NCI-H187 (cell line): ENCODE measurements at places on chromosomes 12 and 14.

DNA sequence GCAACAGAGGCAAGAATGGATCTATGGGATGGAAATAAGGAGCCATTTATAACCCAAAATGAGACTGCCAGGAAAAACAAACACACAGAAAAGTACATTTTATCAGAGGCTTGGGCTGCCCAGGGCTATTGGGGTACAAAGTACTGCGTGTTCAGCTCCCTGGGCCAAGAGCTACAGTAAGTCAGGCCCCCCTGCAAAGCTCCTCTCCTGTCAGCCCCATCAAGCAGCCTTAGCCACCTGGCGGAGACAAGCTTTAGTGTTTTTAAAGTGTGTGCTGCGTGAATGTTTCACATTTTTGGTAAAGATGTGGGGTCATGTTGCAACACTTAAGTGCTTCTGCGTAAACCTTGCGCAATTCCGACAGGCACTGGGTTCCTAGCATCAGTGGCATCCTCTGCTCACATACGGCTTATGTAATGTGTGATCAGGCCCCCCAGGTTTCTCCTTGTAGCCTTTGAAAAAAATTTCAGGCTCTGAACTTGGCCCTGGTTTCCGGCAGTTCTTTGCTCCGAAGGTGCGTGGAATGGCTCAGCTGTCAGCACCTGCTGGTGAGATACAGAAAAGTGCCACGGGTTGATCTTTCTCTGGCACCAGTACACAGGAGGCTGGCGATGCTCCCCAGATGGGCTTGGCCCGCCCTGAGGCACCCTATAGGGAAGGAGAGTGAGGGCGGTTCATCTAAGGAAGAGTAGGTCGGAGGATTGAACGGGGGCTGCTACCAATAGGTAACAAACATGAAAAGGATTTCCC, 198.7 kb upstream of the EEA1 start:
- no peak for DNase-seq

DNA sequence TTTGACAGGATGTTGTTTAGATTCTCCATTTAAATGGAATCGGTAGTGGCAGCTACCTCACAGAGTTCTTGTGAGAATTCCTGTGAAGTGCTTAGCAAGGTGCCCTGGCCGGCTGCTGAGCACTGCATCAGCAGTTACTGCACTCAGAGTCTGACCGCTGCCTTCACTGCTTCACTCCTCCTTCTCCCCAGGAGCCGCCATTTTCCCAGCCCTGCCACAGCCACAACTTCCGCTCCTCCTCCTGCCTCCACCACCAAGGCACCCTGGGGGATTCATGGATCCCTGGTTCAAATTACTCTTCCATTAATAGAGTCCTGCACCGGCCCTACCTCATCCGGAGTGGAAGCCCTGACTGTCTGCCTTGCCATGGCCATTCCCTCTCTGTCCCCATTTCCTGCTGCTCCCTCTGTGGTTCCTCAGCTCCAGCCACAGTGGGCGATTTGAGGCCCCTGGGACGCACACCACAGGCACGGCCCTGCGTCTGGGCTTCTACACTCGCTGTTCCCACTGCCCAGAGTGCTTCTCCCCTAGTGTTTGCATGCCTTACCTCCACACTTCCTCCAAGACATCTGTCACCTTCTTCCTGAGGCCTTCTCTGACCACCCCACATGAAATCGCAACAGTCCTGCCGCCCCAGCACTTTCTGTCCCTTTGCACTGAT, 210.3 kb downstream of the IPO8 start:
- DNase-seq: no peak

DNA sequence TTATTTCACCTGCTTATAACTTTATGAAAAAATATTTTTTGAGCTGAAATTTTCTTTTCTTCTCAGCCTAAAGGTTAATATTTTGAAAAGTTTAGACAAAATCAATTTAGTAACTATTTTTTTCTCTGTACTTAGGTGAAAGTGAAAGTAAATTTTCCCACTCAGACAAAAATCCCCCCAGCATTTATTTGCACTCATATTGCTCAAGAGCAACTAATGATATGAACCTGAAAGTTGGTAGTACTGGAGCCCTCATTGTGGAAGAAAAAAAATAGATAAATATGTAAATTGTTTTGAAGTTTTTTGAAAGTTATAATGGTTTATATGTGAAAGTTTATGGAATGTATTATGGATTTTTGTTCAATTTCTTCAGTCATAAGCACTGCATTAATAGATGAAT, 1005.9 kb upstream of the ATXN7L3B start:
- DNase-seq: no peak

- DNase-seq: no peak
Observed at GRCh38 chr12:104682790-104683279, 226.1 kb downstream of the CHST11 start.

DNA sequence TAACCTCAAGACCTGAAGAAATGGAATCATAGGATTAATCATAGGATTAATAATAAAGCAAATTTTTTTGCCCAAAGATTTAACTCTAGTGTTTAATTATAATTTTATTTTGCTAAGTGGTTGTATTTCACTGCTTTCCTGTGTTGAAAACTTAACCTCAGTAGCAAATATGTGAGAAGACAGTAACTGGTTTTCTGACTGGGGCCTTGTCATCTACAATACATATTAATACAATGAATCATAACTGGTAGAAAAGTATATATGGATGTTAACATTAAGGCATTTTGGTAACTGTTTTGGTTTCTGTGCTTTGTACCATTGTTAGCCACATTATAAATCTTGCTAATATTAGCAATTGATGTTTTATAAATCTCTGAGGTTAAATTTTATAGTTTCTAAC, 92.2 kb downstream of the ACSS3 start:
- no peak for DNase-seq

GRCh38 chr14:102373110-102373509, 10.4 kb downstream of the TECPR2 start:
- DNase-seq: no peak

GRCh38 chr12:8914716-8915526, 612 bp downstream of the PHC1 start:
- DNase-seq: peak; percentile 6

- DNase-seq: no peak
Observed at GRCh38 chr12:123891516-123892179, 81.0 kb downstream of the CCDC92 start.

DNA sequence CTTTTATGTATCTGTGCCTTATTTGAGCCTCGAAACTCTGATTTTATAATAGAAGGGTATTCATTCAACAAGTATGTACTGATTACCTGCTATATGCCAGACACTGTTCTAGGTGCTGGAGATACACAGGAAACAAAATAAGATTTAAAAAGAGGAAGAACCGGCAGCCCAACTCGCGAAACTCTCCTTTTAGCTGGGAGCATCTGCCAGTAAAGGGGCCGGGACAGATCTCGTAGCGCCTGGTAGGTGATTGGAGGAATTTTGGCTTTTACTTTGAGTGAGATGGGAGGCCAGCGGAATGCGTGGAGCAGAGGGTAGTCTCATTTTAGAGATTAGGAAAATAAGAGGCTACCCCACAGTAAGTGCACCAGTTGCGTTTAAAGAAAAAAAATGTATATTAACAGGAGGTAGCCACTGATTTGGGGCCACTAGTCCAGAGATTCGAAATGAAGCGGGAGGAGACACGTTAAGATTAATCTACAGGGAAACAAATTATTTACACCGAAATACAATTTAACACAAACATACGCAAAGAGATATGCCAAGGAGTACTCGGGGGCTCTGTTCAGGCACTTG, 520 bp upstream of the MON2 start:
- DNase-seq: no peak

DNA sequence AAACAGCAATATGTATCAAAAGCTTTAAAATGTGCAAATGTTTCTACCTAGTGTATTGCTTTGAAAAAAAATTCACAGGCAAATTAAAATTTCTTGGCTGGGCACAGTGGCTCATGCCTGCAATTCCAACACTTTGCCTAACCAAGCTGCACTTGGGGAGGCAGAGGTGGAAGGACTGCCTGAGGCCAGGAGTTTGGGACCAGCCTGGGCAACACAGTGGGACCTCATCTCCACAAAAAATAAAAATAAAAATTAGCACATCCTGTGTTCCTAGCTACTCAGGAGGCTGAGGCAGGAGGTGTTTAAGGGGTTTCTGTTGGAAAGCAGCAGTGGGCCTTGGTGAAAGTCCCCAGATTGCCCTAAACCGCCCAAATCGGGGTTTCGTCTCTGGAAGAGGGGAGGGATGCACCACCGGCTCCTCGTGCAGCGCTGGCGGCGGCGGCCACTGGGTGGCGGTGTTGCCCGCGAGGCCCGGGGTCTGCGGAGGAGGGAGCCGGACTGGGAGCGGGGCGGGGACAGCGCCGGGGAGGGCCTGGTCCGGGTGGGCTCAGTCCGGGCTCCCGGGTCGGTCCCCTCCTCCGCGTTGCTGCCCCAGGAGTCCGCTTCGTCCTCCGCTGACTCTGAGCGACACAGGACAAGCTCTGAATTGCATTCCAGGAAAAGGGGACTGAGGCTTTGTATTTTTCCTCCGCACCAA, 265.6 kb downstream of the AACS start:
- DNase-seq: no peak

GRCh38 chr14:58751788-58752187, 114.0 kb downstream of the DACT1 start:
- no peak for DNase-seq

- DNase-seq: no peak
Observed at GRCh38 chr14:101230161-101230850, 326.8 kb upstream of the RTL1 start.
